ENCODE measurements at places on chromosomes 13 and 19.

- no peak for DNase-seq
These were observed 46.2 kb downstream of the ING1 start for GRCh38 chr13:110759710-110760109.

- no peak for DNase-seq
These were observed 85.6 kb downstream of the RXFP2 start for GRCh38 chr13:31824705-31825517.

- DNase-seq, result no peak
These were observed 4.8 kb downstream of the ZNF790 start for GRCh38 chr19:36833430-36833829.

GRCh38 chr13:100673376-100673712 is 1.3 kb downstream of the TMTC4 start:
- no peak for DNase-seq

GRCh38 chr19:40689339-40690049 is 957 bp downstream of the NUMBL start:
- no peak for DNase-seq

GRCh38 chr19:17946965-17947784 is 14.4 kb downstream of the CCDC124 start:
- DNase-seq, result no peak

DNA sequence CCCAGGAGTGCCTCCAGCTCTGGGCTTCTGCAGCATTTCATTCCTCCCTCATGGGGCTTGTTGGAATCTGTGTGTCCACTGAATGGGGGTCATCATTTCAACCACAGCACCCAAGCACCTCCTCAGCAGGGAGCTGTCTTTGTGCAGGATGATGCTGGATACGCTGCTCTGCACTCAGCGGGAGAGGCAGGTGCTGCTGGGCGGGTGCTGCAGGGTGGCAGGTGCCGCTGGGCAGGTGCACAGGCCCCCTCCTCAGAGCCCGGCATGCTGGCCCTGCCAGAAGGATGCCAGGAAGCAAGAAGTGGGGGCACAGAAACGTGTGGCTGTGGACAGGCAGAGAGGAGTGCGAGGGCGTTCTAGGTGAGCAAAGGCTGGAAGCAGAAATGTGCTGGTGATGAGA is 121.8 kb upstream of the VSTM2B start:
- no peak for DNase-seq
